Esophagus mucosa (tissue), 1 donor: ENCODE measurements at places on chromosomes 1 and 21.

DNA sequence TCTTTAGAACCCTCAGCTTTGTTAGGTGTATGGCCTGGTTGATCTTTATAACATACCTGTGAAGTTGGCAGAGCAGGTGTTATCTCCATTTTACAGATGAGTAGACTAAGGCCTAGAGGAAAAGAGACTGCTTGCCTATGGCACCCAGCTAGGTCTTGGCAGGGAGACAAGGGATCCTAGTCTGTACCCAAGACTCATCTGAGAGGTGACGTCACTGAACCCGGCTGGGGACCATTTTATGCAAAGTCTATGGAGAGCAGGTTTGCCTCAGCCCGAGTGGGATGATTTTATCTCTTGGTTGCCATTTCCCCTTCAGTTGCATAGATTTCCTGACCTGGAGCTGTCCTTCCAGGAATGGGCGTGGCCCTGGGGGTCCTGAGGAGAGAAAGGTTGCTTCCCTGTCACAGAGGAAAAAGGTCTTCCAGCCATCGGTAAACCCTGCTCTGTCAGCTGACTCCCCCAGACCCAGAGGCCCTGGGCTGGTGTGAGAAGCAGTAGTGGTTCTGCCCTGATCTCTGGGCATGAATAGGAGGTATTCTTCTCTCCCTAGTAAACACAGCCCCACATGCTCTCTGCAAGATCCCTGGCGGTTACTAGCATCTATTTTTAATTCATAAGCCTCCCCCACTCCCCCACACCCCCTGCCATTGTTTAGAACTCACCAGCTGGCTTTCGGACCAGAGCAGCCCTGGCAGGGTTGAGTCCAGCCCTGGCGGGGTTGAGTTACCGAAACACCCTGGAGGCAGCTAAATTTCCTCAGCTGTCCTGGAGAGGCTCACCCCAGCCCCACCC is 19.6 kb downstream of the TMCC2 start:
- ATAC-seq, result no peak

GRCh38 chr1:101004061-101004460 is 21.5 kb downstream of the DPH5 start:
- ATAC-seq, result peak; percentile 90

GRCh38 chr21:36966821-36967768 is 626 bp upstream of the HLCS start:
- ATAC-seq, result no peak

- ATAC-seq, result no peak
Measured at GRCh38 chr1:111679541-111679940, 59.7 kb downstream of the INKA2 start.

GRCh38 chr1:119715542-119715941 is 3.8 kb downstream of the PHGDH start:
- ATAC-seq, result peak; percentile 43

DNA sequence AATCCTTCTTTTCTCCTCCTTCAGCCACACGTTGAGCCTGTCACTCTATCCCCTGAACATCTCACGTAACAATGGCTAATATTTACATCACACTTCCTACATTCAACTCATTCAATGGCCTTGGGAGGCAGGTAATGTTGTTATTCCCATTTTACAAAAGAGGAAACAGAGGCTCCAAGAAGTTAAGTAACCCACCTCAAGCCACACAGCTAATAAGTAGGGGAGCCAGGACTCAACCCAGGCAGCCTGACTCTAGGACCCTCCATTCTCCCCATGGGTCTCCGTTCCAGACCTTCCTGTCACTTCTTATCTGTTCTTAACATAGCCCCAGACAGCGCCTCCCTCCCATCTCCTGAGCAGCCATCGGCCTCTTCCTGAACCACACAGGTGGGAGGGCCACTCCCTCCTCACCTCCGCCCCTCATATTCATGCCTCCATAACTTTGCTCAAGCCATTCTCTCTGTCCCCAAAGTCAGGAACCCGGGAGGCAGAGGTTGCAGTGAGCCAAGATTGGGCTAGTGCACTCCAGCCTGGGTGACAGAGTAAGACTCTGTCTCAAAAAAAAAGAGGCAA is 2.2 kb downstream of the PADI4 start:
- ATAC-seq, result no peak

- ATAC-seq, result no peak
Measured at GRCh38 chr1:224541072-224541790, 74.9 kb upstream of the CNIH3 start.

- ATAC-seq, result peak; percentile 16
Measured at GRCh38 chr1:36322786-36323635, 434 bp downstream of the EVA1B start.

- ATAC-seq, result no peak
Measured at GRCh38 chr21:41220208-41220733, 52.3 kb downstream of the BACE2 start.

DNA sequence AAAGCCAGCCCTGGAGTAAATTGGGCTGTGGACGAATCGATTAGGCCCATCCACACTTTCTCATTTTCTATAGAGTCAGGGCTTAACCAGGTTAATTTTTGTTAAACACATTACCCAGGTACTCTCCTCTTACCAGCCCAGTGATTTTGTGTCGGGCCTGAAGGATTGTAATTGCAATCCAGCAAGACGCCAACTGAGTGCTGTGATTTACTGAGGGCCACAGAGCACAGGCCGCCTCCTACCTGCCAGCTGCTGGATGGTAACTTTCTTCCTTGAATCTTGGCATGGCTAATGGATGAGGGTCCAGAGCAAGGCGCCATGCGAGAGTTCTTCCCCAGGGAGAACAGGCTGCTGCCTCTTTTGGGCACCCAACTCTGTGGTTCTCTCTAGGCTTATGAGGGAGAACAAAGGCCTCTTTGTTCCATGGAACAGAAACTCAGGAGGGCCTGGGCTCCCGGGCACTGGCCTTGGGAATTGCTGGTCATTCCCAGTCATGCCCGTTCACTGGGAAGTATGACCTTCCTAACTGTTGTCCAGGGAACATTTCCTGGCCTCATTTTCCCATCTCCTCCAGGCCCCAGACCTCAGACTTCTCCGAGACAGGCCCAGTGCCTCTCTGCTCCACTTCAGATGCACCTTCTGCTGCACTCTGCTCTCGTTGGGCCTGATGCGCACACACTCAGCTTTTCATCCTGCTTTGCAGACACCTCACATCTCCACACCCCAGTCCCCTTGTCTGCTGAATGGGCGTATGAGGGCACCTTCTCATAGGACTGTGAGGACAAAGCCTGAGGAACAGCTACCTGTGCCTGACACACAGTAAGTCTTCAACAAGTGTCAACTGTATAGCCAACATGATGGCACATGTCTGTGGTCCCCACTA is 57.3 kb downstream of the SYF2 start:
- ATAC-seq, result no peak

DNA sequence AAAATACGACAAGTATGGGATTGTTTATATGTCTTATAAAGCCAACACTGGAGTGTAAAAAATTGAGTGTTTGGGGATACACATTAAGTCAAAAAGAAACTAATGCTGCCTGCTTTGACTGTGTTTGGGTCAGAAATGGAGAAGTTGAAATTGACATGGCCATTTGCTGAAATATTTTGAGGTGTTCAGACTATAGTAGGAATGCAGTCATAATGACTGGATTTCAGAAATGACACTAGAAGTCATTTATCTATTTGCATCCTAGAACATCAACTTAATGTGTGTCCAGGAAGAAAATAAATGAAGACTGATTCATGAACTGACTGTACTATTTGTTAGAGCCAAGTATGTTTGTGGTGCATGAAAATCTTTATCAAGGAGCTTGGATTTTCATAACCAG is 28.4 kb downstream of the RASAL2 start:
- ATAC-seq, result no peak

DNA sequence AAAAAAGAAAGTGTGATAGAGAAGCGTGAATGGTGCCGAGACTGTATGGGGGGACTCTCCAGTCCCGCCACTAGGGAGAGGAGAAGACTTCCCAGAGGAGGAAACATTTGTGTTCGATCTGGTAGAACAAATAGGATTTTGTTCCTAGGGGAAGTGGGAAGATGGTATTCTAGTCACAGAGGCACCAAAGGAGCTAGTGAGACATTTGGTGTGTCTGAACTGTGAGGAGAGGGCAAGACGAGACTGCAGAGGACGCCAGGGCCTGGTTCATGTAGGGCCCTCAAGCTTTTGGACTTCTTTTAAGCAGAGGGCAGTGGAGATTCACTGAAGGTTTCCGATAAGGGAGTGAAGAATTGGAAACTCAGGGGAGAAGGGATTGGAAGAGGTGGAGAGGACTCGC is 2.9 kb downstream of the BTBD19 start:
- ATAC-seq, result no peak

GRCh38 chr1:172671591-172671990 is 12.7 kb downstream of the FASLG start:
- no peak for ATAC-seq

DNA sequence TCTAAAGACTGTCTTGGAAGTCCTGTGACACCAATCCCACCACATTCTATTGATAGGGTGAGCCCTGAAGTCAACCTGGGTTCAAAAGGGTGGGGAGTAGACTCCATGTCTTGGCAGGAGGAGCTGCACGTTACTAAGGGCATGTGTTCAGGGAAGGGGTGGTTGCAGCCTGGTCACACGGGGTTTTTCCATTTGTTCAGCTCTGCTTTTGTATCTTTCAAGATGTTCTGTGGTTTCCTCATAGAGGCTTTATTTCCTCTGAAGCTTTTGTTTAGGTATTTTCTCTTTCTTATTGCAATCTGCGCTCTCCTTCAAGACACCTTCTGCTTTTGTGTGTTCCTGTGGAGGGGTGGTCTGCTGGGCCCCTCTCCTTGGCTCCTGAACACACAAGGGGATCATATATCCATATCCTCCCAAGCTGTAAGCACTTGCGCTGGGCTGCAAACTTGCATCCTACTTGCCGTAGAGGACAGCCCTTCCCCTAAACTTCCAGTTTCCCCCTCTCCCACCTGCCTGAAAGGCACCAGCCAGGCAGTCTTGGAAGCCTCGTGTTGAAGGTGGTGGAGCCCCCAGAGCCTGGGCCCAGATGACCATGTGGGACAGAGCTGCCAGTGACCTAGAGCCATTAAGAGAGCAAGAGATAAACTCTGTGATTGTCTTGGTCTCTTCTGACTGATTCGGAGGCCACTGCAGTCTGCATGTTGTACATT is 62.5 kb upstream of the TRAPPC10 start:
- no peak for ATAC-seq

DNA sequence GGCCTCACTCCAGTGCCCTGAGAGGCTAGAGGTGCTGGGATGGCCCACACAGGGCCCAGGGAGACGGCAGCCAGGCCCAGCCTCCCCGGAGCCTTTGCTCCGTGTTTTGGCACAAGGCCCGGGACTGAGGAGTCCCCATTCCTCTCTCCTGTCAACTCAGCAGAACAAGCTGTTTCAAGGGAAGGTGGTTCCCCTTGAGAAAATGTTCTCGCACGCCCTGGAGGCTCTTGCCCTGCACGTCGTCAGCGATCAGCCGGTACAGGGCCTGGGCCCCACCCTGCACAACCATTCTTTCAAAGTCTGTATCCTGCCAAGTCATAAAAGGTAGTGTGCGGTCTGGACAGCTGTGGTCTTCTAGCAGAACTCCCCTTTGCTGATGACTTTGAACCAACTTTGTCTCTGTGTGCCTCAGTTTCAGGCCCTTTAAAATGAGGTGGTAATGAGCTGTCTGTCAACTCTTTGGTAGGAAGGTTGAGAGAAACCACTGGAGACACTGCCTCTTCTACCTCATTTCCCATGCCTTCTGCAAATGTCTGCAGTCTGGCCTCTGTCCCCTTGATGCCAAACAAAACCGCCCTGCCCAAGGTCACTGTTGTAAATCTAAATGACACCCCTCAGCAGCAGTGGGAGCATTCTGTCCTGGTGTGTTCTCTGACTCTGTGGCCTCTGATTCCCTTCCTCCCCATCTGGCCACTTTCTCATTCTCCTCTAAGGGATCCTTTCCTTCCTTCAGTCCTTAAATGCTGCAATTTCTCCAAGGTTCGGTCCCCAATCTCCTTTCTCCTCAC is 138.6 kb upstream of the JUN start:
- peak; percentile 97 for ATAC-seq

DNA sequence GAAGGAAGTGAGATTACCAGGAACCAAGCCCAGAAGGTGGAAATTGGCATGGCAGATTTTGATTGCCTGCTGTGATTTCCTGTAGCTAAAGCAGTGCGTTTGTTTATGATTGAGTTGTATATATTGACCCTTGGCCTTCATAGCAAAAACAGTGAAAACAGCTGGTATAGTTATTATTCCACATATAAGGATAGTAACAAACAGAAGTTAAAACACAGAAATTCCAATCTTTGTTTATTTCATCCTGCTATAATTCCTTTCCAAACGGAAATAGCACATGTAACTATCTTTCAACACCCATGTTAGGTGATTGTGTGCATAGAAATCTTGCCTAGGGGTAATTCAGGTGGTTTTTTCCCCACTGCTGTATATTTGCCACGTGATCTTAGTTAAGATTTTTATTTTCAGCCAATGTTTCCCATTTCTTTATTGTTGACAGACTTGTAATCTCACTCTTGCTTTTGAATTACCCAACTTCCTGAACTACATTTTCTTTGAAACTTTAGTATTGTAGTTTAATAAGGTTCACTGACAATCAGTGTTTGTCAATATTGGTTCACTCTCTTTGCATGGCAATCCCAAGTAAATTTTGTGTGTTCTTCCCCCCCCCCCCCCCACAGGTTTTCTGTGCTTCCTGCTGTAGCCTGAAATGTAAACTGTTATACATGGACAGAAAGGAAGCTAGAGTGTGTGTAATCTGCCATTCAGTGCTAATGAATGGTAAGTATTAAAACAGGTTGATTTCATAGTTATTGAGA is 102.7 kb downstream of the CC2D1B start:
- no peak for ATAC-seq

GRCh38 chr21:15761507-15762100 is 31.8 kb downstream of the USP25 start:
- no peak for ATAC-seq

DNA sequence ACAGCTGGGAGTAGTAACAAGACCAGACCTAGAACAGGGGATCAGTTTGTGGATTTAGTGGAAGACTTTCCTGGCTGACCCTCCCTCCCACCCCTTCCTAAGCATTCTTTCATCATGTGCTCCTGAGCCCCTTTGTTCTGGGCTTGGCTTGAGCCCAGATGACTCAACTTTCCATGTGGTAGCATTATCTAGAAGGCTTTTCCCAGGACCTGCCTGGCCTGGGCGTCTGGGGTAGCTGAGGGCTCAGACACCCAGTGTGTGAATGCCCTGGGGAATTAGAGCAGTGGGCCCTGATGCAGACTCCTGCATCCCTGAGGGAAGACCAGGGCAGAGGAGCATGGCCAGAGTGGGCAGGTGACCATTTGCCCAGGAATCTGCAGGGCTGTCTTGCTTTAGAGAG is 44.1 kb upstream of the TSPAN2 start:
- ATAC-seq, result no peak

- ATAC-seq, result no peak
Measured at GRCh38 chr1:80248886-80249285, 1242.4 kb upstream of the ADGRL4 start.

- ATAC-seq, result peak; percentile 9
Measured at GRCh38 chr1:17579951-17580939, 40.7 kb downstream of the ARHGEF10L start.

- ATAC-seq, result no peak
Measured at GRCh38 chr1:65422241-65423203, 2.1 kb downstream of the LEPR start.

DNA sequence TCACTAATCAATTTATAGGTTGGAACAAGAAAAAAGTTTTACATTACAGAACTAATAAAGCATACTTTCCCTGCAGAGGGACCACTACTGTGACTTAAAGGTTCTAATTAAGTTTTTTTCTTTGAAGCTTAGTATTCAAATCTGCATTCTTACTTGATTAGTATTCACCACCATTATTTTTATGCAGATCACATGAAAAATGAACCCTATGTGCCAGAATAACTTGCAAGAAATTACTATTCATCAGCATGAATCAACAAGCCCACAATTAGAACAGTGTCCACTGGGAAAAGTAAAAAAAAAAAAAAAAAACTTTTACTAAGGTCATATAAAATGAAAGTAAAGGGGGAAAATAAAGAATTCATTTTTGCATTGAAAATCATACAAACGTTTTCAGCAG is 90.8 kb downstream of the SMYD3 start:
- ATAC-seq, result no peak
